ENCODE measurements at places on chromosomes 5 and 9.

DNA sequence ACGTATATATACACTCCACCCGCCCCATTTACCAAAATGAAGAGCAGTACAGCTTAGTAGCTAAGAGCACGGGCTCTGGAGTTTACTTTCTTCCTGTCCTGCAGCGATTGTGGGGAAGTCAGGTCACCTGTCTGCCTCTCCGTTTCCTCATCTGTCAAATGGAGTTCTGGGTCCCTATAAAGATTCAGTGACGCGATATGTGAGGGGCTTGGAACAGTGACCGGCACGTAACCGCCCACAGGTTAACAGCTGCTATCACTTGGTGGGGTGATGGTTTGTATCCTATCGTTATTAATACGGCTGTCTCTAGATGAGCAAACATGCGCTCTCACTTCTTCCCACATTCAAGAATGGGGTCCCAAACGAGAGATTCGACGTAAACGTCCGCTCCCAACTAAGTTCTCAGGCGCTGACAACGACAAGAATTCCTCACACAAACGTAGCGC lies 426 bp downstream of the FAM114A2 start:
- DNase-seq, result peak; percentile 9

DNA sequence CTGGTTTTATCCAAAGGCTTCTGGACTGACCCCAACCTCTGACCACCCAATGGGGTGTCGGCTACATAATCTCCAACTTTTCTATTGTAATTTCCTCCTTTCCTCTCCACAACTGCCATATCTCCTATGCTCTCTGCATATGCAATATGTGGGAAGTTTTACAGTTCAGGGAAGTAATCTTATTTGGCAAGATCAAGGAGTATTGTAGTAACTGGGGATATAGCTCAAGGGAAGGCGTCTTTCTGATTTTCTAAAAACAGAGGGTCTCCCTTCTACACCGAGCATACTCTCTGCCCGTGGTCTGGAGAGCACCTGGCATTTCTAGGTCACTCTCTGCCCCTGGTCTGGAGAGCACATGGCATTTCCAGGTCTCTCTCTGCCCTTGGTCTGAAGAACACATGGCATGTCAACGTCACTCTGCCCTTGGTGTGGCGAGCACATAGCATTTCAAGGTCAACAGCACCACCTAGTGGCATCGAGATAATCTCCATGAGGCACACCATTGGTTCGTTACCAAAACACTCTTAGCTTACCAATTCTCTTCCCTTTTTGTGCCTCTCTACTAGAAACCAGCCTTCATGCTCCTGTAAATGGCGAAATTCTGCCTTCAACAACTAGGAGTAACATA lies 616.4 kb upstream of the NUDT12 start:
- no peak for DNase-seq

DNA sequence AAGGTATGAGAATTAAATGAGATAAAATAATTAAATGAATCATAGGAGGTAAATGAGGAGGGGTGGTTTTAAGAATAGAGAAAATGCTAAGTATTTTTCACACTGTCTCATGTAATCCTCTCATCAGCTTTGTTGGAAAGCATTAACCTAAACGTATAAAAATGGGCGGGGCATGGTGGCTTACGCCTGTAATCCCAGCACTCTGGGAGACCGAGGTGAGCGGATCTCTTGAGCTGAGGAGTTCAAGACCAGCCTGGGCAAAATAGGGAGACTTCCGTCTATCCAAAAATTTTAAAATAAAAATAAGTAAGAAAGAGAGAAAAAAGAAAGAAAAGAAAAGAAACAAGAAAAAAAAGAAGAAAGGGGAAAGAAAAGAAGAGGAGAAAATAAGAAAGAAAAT lies 1.9 kb upstream of the RFK start:
- no peak for DNase-seq

GRCh38 chr9:115587310-115587709 lies 469.4 kb upstream of the TNC start:
- DNase-seq, result no peak

- no peak for DNase-seq
These were observed 291.7 kb downstream of the TMEM167A start for GRCh38 chr5:82785456-82785855.

DNA sequence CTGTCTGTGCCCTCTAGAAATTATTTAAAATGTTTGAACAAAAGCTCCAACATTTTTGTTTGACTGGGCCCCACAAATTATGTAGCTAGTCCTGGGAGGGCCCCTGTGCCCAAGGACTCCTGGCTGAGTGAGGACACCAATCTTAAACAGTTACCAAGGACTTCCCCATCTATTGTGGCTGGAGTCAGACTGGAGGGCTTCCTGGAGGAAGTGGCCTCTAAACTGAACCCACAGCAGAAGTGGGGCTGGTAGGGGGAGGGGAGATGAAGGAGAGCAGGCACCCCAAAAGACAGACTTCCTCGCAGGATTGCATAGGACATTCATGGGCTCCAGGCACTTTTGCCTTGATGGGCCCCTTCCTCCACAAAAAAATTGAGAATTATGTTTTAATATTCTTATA lies 8.1 kb downstream of the ADAMTS13 start:
- no peak for DNase-seq
